ENCODE measurements at places on chromosomes 11 and 22.

GRCh38 chr22:35349368-35349703 lies 31.6 kb upstream of the HMOX1 start:
- DNase-seq: no peak

DNA sequence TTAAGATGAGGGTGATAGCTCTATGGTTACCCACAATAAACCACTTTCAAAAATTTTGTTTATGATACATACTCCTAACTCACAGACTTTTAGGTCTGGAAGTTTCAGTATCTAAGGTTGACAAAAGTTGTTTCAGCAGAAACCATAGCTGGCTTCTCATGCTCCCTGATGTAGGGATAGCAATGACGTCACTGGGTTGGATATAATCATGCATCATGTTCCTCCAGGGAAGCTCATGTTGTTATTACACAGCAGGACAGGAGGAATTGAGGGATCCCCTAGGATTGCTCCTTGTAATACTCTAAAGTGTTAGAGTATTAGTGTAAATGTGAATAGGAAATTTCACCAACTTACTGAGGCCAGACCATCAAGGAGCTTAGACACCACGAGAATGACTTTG lies 23.6 kb downstream of the APOL3 start:
- DNase-seq: no peak

DNA sequence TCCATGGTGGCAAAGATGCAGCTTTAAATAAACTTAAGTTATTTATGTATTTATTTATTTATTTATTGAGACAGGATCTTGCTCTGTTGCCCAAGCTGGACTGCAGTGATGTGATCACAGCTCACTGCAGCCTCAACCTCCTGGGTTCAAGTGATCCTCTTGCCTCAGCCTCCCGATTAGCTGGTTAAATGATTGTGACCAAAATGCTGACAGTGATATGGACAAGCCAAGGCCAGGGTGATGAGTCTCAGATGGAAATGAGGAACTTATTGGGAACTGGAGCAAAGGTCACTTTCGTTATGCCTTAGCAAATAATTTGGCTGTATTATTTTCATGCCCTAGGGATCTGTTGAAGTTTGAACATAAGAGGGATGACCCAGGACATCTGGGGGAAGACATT lies 9.3 kb upstream of the LRP5 start:
- no peak for DNase-seq

DNA sequence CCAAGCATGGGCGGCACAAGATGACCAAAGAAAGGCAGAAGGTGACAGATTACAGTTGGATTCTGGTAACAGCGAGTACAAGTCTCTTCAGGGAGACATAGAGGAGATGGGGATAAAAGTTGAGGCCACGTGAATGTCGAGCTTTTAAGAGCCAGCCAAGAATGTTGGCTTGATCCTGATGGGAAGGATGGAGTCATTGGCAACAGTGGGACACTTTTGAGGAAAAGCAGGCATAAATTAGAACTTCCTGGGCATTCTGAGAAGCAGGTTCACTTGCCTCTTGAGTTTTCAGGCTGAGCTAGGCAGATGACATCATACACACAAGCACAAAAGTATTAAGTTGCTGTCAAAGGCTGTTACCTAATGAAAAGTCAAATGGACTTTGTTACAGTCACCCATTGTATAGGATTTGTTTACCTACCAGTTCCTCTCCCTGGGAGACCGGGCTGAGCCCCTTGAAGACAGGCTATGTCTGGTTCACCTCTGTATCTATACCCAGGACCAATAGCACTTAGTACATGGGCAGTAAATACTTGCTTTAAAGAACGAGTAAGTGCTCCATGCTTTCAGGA lies 41.1 kb downstream of the TNRC6B start:
- no peak for DNase-seq

DNA sequence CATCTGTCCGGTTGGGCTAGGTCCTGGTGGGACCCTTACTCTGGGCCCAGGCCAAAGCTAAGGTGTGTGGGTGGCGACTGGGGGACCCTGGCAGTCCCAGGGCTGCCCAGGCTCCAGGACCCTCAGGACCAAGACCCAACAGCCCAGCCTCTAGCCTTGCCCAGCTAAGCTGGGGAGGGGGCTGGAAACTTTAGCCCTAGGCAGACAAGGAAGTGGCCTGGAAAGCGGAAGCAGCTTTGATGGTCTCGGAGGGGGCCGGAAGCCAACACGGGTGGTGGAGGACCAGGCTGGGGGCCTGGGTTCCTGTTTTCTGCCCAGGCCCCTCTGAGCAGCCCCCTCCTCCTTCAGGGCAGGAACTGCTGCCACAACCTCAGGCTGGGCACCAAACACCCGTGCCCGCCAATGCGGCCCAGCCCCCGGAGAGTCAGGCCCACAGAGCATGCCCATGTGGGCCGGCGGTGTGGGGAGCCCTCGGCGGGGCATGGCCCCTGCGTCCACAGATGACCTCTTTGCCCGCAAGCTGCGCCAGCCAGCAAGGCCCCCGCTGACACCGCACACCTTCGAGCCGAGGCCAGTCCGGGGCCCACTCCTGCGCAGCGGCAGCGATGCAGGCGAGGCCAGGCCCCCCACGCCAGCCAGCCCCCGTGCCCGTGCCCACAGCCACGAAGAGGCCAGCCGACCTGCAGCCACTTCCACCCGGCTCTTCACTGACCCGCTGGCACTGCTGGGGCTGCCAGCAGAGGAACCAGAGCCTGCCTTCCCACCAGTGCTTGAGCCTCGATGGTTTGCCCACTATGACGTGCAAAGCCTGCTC lies 2.8 kb downstream of the SIPA1 start:
- no peak for DNase-seq

GRCh38 chr22:38700789-38701628 lies at the start of gene JOSD1:
Gene JOSD1 (minus strand): TSS chr22:38700943. CDS start chr22:38699987, 956 bp downstream.
- peak; percentile 98 for DNase-seq

GRCh38 chr22:37326726-37327125 lies 44.4 kb downstream of the CYTH4 start:
- no peak for DNase-seq

- DNase-seq: no peak
Measured at GRCh38 chr22:23984430-23984829, 4.5 kb downstream of the GSTT2 start.

DNA sequence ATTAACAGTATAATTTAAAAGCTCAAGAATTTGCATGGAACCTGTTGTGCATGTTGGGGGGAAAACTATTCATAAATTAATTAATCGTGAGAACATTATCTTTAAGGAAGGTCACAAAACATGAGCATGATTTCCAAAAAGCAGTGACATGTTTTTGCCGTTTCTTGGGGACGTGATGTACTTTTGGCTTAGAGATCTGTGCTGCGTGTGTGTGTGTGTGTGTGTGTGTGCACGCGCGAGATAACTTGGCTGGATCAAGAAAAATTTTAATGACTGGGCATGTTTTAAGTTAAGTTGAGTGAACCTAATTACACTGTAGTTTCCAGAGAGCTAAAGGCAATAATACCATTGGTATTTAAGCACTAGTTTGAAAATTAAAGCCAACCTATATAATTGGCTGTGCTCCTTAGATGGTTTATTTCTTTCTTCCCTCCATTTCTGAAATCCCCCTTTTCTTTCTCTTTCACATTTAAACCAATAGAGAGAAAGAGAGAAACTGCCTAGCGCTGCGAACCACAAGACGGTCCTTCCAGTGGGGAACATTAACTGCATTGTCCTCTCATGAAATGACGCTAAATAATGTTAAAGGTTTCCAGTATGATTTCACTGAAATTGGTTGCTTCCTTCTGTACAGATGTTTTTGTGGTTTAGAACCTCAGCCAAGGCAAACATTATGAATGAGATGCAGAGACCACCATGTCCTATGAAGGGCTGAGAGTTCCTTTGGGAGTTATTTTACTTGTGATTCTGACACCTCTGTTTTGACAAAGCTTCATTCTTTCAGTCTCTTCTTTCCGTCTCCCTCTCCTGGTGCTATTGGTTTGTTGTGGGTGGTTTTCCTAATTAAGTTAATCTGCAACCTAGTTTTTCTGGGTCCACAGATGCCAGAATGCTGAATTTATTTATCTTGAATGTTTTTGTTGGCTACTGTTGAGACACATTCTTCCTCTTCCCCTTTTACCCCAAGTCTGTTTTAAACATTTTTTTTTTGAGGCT lies 51.7 kb downstream of the ZBTB16 start:
- no peak for DNase-seq

DNA sequence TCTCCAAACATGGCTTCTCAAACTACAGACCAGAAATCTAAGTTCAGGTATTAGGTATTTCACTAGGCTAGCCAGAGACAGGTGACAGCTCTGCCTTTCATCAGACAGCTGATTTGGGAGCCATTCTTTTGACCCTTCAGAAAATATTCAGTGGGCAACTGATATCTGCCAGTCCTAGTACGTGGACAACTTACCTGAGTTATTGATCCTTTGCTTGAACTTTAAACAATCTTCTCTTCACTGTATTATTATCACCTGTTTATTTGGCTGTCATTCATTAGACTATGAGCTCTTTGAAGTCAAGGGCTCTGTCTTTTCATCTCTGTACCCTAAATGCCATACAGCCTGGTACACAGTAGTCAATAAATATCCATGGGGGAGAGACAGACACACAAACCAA lies 17.2 kb downstream of the TRIM66 start:
- DNase-seq: no peak

DNA sequence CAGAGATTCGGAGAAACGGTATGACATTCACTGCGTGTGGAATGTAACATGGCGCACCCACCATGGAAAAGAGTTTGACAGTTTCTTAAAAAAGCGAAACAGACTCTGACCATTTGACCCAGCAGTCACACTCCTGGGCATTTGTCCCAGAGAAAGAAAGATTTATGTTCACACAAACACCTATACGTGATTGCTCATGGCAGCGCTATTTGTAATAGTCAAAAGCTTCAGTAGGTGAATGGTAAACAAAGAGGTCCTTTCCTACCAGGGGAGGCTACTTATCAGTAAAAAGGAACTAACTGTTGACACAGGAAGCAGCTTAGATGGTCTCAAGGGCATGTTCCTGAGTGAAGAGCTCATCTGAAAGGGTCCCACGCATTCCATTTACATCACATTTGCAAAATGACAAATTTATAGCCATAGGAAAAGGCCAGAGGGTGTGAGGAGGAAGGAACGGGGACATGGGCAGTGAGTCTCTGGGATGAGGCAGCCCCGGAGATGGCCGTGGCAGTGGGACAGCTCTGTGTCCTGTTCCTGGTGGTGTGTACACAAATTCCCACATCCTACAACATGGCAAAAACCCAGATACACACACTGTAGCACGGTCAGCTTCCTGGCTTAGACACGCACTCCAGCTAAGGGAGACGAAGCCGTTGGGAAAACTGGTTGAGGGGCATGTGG lies 14.6 kb upstream of the KRTAP5-6 start:
- DNase-seq: no peak

- no peak for DNase-seq
Measured at GRCh38 chr11:122394313-122394712, 261.2 kb upstream of the UBASH3B start.

- no peak for DNase-seq
Measured at GRCh38 chr22:46373921-46374662, 38.6 kb downstream of the TRMU start.

GRCh38 chr11:109892321-109892794 lies 200.8 kb upstream of the ZC3H12C start:
- DNase-seq: no peak

GRCh38 chr11:72589802-72590761 lies 84.1 kb downstream of the PDE2A start:
- DNase-seq: no peak

- DNase-seq: no peak
Measured at GRCh38 chr22:35484651-35485556, 55.7 kb upstream of the RASD2 start.

DNA sequence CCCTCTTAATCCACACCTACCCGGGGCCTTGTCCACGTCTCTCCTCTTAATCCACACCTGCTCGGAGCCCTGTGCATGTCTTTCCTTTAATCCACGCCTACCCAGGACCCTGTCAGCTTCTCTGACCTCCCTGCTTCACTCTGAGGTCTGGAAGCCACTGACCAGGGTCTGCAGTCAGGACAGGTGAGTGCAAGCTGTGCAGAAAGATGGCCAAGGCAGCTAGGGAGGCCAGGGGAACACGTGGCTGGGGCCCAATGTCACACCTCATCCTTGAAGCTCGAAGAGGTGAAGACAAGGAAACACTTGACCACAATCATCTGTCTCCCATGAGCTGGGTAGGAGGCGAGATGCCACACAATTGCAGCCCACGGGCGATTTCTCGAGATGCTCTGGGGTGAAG lies 1516.9 kb downstream of the BRD1 start:
- DNase-seq: no peak

Measured in stimulated activated CD8-positive, alpha-beta memory T cell treated with anti-CD3 and anti-CD28 coated beads, Interleukin-4, amount 100 ng/mL, for 1 hour (primary cell).